Activated CD4-positive, alpha-beta T cell treated with anti-CD3 and anti-CD28 coated beads, Interleukin-2, amount 10 ng/mL, durations not matched to agents 7 days and 5 days (primary cell): ENCODE measurements at places on chromosomes 11 and 22. TPM values are rescaled to one million over a fixed set of nuclear protein-coding genes. Genes with fewer than 3 reads are reported as not detected.

- no peak overlapping the region for H3K27ac ChIP-seq
- H3K4me1 ChIP-seq = no peaks in the 10 kb centered on the region
- H3K27me3 ChIP-seq = peaks cover 15% of the 10 kb centered on the region
- no peaks in the 10 kb centered on the region for H3K36me3 ChIP-seq
- no peak overlapping the region for H3K4me3 ChIP-seq
Observed at GRCh38 chr11:120044011-120044675, 93.8 kb downstream of the TRIM29 start.

Gene KLHL22
- 40.1 TPM for total RNA-seq

DNA sequence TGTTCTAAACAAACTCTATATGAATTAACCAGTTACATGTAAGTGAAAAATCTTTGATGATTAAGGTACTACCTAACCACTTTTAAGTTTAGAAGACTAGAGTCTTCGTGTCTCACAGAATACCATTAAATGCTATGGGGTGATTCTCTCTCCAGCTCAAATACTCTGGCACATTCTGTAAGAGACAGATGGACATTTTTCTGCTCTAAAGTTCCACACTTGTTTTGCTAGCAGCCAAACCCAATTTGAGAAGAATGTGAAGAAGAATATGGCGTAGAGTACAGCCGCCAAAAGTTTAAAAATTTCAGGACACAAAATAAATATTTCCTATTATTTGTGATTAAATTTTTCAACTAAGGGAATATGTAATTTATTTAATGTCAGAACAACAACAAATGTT is 339.1 kb downstream of the GUCY1A2 start:
- no peak for DNase-seq
- H3K27me3 ChIP-seq = no peaks in the 10 kb centered on the region
- H3K4me1 ChIP-seq = no peaks in the 10 kb centered on the region
- no peak overlapping the region for H3K27ac ChIP-seq
- H3K4me3 ChIP-seq = no peak overlapping the region

GRCh38 chr11:45179686-45180178 is 33.3 kb downstream of the PRDM11 start:
- H3K4me3 ChIP-seq = peak overlapping the region; percentile 33
- no peak for DNase-seq
- peaks cover 3% of the 10 kb centered on the region for H3K4me1 ChIP-seq

Gene A4GALT
- total RNA-seq = 0.29 TPM

Gene ZPR1
- total RNA-seq = 55.9 TPM

DNA sequence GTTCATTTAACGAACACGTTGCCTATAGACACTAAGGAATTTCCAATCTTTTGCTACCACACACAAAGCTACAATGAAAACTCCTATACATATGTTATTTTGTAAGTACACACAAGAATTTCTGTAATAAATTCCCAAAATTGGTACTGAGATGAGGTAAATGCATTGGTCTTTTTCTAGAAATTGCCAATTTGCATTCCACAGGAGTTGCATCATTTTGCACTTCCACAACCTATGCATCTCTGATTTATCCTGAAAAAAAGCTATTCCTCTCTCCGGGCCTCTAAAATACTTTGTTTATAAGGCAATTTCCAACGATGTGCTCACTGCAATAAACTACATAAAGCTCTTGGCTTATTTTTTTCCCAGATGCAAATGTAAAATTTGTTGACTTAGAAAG is 24.9 kb downstream of the IMMP1L start:
- no peak overlapping the region for H3K27ac ChIP-seq
- H3K4me3 ChIP-seq = no peak overlapping the region
- H3K4me1 ChIP-seq = no peaks in the 10 kb centered on the region
- no peak for DNase-seq

- no peak overlapping the region for H3K4me3 ChIP-seq
- H3K27ac ChIP-seq = no peak overlapping the region
- no peaks in the 10 kb centered on the region for H3K4me1 ChIP-seq
Observed at GRCh38 chr22:23503736-23504440, 76.2 kb downstream of the IGLL1 start.

- H3K4me3 ChIP-seq = no peak overlapping the region
- H3K27me3 ChIP-seq = peaks cover 2% of the 10 kb centered on the region
- H3K27ac ChIP-seq = no peak overlapping the region
- no peaks in the 10 kb centered on the region for H3K36me3 ChIP-seq
- peaks cover 12% of the 10 kb centered on the region for H3K4me1 ChIP-seq
Observed at GRCh38 chr11:43504316-43504950, 145.7 kb downstream of the TTC17 start.

Gene CALCA
- not detected for total RNA-seq

Gene EHF
- 0.47 TPM for total RNA-seq

Gene MOV10L1
- not detected for total RNA-seq

- DNase-seq = no peak
- H3K4me3 ChIP-seq = no peak overlapping the region
- H3K4me1 ChIP-seq = no peaks in the 10 kb centered on the region
- H3K27me3 ChIP-seq = peaks cover 2% of the 10 kb centered on the region
Observed at GRCh38 chr11:7759010-7759409, 37.7 kb downstream of the OR5P2 start.

DNA sequence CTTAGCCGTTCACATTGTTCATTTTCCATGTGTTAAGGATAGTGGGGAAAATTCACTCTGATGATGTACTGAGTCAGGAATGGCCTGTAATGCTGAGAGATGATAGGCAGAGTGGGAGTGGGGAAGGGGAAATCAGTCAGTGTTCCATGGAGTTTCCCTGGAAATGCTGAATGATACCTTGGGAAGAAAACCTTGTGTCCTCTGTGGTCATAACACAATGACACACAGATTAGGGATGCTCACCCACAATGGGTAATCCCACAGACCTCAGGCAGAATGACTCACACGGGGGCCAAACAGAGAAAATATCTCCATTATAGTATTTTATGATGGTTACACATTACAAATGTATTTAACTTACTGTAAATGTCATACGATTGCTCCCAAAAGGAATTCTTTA is 118.0 kb downstream of the SNX19 start:
- peaks cover 4% of the 10 kb centered on the region for H3K27me3 ChIP-seq
- no peaks in the 10 kb centered on the region for H3K36me3 ChIP-seq
- no peak for DNase-seq
- no peak overlapping the region for H3K4me3 ChIP-seq
- H3K4me1 ChIP-seq = no peaks in the 10 kb centered on the region

Gene CTTN
- 0.42 TPM for total RNA-seq

GRCh38 chr11:1049911-1050580 is 13.5 kb upstream of the MUC6 start:
- peaks cover 2% of the 10 kb centered on the region for H3K27me3 ChIP-seq
- no peaks in the 10 kb centered on the region for H3K4me1 ChIP-seq
- H3K27ac ChIP-seq = no peak overlapping the region
- H3K36me3 ChIP-seq = no peaks in the 10 kb centered on the region

GRCh38 chr11:130102301-130103249 is 32.9 kb downstream of the APLP2 start:
- H3K4me1 ChIP-seq = no peaks in the 10 kb centered on the region
- H3K36me3 ChIP-seq = peaks cover under 1% of the 10 kb centered on the region
- DNase-seq = no peak
- H3K4me3 ChIP-seq = no peak overlapping the region
- no peak overlapping the region for H3K27ac ChIP-seq

DNA sequence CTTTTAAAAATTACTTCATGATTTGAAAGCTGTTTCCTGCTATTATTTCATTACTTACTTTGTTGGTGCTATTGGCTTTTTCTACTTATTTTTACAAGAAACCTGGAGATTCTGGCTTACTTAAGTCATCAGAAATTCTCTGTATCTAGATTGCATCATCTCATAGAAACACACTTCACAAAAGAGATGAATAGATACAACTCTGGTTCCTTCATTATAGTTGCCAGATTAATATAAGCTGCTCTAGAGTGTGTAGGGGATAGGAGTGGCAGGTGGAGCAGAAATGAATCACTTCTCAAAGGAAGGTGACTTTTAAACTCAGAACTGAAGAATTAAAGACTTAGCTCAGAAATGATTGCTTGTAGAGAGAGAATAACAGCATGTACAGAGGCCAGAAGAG is 20.0 kb downstream of the CYP2R1 start:
- no peak for DNase-seq
- no peak overlapping the region for H3K27ac ChIP-seq
- H3K4me3 ChIP-seq = no peak overlapping the region
- no peaks in the 10 kb centered on the region for H3K27me3 ChIP-seq
- no peaks in the 10 kb centered on the region for H3K4me1 ChIP-seq
- peaks cover 81% of the 10 kb centered on the region for H3K36me3 ChIP-seq

Gene MFRP
- total RNA-seq = not detected

DNA sequence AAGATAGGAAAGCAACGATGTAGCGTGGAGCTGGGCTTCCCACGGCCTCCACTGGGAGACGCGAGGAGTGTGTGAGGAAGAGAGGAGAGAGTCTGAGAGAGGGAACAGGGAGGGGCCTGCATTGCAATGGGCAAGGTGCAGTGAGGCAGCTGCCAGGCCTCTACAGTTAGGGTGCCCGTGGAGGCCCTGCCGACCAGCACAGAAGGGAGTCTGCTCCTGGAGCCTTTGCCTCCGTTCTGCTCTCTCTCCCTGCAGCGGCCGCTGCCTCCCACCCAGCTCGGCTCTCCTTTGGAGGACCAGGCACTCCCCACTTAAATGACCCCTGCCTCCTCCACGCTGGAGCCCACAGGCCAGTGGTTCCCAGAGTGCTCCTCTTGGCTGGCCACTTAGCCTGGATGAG is 181.7 kb downstream of the EFCAB6 start:
- DNase-seq = no peak
- no peak overlapping the region for H3K27ac ChIP-seq
- H3K36me3 ChIP-seq = no peaks in the 10 kb centered on the region
- no peaks in the 10 kb centered on the region for H3K4me1 ChIP-seq

DNA sequence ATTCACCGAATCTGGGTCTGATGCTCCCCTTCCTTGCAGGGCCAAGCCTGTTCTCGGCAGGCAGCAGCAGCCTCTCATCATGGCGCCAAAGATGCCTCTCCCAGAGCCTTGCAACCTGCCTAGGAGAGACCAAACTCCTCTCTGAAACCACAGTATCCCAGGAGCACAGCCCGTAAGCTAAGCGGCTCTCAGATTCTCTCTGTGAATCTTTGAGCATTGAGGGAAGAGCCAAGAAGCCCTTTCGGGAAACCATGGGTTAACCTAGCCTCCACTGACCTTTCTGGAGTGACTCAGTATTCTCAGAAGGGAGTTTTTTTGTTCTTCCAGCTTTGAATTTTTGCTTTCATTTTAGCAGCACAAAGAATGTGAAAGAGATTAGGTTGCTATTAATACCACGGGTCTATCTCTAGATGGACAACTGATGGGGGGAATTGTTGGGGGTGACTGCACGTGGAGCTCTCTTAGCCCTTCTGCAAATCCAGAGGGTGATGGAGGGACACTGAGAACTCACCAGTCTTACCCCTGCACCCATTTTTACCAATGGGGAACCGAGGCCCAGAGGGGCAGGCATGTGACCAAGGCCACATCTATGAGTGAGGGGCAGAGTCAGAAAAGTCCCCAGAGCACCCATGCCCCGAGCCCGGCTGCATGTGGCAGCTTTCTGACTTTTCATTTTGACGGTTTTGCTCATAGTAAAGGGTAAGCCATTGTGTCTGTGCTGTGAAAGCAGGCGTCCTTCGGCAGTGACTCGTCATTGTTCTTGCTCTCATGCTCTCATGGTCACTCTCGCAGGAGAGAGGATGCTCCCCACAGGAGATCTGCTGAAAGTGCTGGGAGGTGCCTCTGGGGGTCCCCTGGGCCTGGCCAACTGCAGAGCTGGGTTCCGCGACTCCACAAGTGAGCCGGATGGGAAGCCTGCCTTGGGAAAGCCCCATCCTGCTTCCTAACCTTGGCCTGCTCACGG is 36.0 kb downstream of the IRAG1 start:
- peaks cover 23% of the 10 kb centered on the region for H3K4me1 ChIP-seq
- no peaks in the 10 kb centered on the region for H3K27me3 ChIP-seq
- H3K36me3 ChIP-seq = no peaks in the 10 kb centered on the region

DNA sequence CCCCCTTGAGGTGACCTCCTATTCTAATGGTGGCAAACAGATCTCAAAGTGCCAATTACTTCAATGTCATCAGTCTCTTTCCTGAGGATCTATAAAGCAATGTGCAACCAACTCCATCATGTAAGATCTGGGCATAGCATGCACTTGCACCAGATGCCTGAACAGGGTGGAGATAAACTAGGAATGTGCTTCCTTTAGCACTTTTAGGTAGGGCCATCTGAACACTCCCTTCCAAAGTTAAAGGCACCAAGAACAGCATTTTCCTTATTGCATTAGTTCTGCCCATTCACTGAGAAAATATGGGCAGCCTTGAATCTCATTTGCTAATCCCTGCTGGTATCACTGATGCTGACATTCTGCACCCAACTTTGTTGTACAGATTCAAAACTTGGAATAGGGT is 112.0 kb downstream of the SGSM3 start:
- no peak overlapping the region for H3K27ac ChIP-seq
- H3K36me3 ChIP-seq = peaks cover 7% of the 10 kb centered on the region
- H3K4me1 ChIP-seq = peaks cover 45% of the 10 kb centered on the region
- no peak overlapping the region for H3K4me3 ChIP-seq
- no peaks in the 10 kb centered on the region for H3K27me3 ChIP-seq
- DNase-seq = no peak
